ENCODE measurements at places on chromosomes 7 and 10. TPM values are rescaled to one million over a fixed set of nuclear protein-coding genes. Genes with fewer than 3 reads are reported as not detected.

DNA sequence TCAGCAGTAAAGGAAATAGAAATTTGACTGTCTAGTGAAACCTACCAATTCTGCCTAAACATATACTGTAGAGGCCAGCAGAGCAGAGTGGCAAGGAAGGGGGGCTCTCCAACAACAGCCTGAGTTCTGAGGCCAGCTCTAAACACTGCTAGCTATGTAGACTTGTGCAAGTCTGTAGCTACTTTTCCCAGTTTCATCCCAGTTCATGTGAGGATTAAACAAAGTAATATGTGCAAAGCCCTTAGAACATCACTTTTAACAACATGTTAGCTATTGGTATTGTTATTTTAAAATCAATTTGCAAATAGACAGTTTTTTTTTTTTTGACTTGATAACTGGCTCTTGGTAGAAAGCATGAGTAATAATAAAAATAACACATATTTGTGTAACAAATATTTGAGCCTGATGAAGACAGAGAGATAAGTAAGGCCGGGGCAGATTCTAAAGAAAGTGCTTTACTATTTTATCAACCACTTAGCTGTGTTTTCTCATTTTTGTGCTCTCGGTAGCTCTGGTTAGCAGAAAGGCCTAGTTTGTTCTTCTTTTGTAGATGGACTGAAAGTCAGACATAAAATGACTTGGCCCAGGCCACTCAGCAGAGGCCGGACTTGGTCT is 9.3 kb downstream of the CHST12 start:
- DNase-seq: no peak

Gene SAP25
- total RNA-seq: 3.3 TPM

DNA sequence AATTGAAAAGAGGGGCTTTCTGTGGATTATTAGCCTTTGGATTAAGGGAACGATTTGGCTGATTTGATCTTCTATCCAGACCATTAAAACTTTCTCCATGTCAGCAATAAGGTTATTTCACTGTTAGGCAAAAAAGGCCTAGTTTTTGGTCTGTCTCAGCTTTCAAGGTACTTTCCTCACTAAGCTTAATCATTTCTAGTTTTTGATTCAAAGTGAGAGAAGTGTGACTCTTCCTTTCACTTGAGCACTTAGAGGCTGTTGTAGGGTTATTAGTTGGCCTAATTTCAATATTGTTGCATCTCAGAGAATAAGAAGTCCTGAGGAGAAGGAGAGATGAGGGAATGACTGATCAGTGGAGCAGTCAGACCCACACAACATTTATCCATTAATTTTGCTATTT is 596.0 kb upstream of the TPK1 start:
- no peak for DNase-seq

GRCh38 chr10:56142092-56142728 is 218.8 kb downstream of the ZWINT start:
- no peak for DNase-seq

Data from right lobe of liver (tissue), 6 donors.